ENCODE measurements at places on chromosomes 11 and 22. TPM values are rescaled to one million over a fixed set of nuclear protein-coding genes. Genes with fewer than 3 reads are reported as not detected.

The BEST1 gene
- not detected for total RNA-seq

GRCh38 chr11:35598254-35599125 lies 19.8 kb upstream of the FJX1 start:
- no peak overlapping the region for H3K4me3 ChIP-seq
- no peak for DNase-seq
- H3K27ac ChIP-seq = no peak overlapping the region

DNA sequence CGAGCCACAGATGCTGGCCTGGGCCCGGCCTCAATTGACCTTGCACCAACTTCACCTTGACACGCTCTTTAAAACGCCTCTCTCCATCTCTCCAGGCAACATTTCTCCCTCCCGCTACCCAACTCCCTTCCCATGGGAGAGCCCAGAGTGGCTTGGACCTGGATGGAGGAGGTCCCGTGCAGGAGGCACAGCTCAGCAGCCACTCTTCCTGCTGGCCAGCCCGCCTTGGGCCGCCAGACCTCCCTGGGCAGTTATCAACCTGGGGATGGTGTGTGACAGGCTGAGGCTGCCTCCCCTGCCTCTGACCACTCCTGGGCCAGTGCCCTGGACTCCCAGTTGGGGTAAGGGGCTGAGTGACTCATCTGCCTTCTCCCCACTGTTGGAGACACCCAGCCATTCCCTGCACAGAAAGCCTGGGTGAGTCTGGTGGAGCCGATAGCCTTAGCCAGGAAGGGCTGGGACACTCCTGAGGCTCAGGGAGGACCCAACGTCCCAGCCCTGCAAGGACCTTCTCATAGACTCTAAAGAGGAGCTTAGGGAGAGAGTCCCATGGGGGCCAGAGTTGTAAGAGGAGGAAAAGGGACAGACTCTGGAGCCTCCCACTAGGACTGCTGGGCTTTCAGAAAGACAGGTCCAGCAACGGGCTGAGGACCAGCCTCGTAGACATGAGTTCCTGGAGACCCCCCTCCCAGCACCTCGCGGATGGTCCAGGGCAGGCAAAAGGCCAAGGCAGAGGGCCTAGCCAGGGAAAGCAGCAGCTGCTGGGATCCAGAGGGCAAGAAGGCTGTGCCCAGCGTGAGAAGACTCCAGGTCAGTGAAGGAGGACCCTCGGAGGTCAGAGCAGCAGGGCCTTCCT lies 131.7 kb downstream of the CEP164 start:
- no peaks in the 10 kb centered on the region for H3K36me3 ChIP-seq
- peaks cover 7% of the 10 kb centered on the region for H3K27me3 ChIP-seq
- no peak overlapping the region for H3K27ac ChIP-seq
- no peak for DNase-seq

DNA sequence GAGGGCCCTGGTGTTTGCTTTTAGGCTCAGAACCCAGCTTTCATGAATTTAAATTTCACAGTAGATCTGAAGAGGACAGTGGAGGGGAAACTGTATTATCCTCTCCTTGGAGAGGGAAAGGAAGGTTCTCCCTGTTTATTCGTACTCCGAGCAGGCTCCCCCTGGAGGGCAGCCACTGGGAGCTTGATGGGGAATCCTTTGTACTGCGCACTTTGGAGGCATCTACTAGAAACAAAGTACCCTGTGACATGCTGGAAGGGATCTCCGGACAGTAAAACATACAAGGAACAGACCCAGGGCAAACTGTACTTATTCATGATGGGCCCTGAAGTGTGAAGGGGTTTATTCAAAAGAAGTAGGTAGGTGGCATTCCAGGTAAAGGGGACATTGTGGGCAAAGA lies 27.2 kb downstream of the NAV2 start:
- no peaks in the 10 kb centered on the region for H3K4me1 ChIP-seq
- H3K27ac ChIP-seq = no peak overlapping the region
- H3K27me3 ChIP-seq = peaks cover 9% of the 10 kb centered on the region
- H3K36me3 ChIP-seq = no peaks in the 10 kb centered on the region

The OR51D1 gene
- total RNA-seq = not detected

DNA sequence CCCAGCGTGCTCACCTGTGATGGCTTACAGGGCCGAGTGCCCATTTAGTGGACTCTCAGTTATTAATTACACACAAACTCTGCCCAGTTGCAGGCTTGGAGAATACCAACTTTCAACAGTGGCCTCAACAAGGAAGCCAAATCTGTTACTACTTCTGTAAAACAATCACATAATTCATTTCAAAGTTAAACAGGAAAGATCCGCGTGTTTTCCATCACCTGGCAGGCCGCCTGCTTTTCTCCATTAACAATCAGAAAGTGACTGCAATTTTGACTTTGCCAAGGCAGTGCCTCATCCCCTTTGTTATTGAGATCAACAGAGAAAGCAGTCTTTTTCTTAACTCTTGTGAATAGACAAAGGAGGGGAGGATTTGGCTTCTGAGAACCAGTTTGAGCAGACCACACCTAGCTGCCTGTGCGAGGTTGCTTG lies 77.7 kb downstream of the BARX2 start:
- no peaks in the 10 kb centered on the region for H3K36me3 ChIP-seq
- H3K27me3 ChIP-seq = no peaks in the 10 kb centered on the region
- H3K4me3 ChIP-seq = no peak overlapping the region
- DNase-seq = no peak
- H3K4me1 ChIP-seq = no peaks in the 10 kb centered on the region
- no peak overlapping the region for H3K27ac ChIP-seq

DNA sequence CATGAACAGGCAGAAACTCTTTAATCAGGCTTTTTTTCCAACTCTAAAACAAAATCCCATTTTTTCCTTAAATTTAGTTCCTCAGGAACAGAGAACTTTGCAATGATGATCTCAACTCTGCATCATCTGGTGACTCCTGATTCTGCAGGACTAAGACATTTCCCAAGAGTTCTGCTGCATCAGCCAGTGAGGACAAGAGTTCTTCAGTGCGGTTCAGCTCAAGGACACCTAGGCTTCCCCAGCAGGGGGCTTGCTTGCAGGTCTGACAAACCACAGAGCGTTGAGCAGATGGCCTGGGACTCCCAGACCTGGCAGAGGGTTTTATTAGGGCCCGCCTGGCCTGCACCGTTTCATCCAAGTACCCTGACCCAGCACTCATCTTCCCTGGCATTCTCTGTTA lies 6.4 kb downstream of the CDCA5 start:
- H3K4me1 ChIP-seq = peaks cover 56% of the 10 kb centered on the region
- H3K27ac ChIP-seq = no peak overlapping the region
- no peak for DNase-seq
- no peaks in the 10 kb centered on the region for H3K27me3 ChIP-seq
- peaks cover 61% of the 10 kb centered on the region for H3K36me3 ChIP-seq
- H3K4me3 ChIP-seq = no peak overlapping the region

GRCh38 chr22:47592791-47593190 lies 830.3 kb downstream of the TBC1D22A start:
- H3K27me3 ChIP-seq = no peaks in the 10 kb centered on the region
- H3K27ac ChIP-seq = no peak overlapping the region
- no peak for DNase-seq
- no peaks in the 10 kb centered on the region for H3K36me3 ChIP-seq
- no peak overlapping the region for H3K4me3 ChIP-seq
- H3K4me1 ChIP-seq = no peaks in the 10 kb centered on the region

DNA sequence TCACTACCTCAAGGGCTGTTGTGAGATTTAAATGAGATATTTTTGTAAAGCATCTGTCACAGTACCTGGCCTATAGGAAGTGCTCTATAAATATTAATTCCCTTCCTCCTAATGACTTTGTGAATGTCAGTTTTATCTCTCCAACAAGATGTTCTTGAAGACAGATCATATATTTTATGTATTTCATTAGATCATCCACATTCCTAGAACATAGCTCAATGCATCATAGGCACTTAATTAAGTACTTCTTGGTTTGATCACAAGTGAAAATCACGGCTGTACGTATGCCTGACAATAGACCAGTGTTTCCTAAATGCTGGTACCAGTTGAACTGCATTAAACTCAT lies 49.9 kb downstream of the RAB30 start:
- no peak for DNase-seq
- H3K4me1 ChIP-seq = peaks cover 28% of the 10 kb centered on the region
- no peaks in the 10 kb centered on the region for H3K27me3 ChIP-seq
- H3K4me3 ChIP-seq = no peak overlapping the region
- H3K27ac ChIP-seq = no peak overlapping the region
- peaks cover 5% of the 10 kb centered on the region for H3K36me3 ChIP-seq

DNA sequence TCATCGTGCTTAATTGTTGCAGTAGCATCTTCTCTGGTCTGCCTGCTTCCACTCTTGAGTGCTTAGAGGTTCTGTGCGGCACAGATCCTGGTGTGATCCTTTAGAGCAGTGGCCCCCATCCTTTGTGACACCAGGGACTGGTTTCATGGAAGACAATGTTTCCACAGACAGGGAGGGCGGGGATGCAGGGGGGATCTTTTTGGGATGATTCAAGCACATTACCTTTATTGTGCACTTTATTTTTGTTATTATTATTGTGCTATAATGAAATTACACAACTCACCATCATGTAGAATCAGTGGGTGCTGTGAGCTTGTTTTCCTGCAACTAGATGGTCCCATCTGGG lies 76.8 kb upstream of the SHANK2 start:
- DNase-seq = no peak
- H3K4me1 ChIP-seq = no peaks in the 10 kb centered on the region
- H3K27ac ChIP-seq = no peak overlapping the region
- H3K36me3 ChIP-seq = no peaks in the 10 kb centered on the region
- no peak overlapping the region for H3K4me3 ChIP-seq
- H3K27me3 ChIP-seq = no peaks in the 10 kb centered on the region

DNA sequence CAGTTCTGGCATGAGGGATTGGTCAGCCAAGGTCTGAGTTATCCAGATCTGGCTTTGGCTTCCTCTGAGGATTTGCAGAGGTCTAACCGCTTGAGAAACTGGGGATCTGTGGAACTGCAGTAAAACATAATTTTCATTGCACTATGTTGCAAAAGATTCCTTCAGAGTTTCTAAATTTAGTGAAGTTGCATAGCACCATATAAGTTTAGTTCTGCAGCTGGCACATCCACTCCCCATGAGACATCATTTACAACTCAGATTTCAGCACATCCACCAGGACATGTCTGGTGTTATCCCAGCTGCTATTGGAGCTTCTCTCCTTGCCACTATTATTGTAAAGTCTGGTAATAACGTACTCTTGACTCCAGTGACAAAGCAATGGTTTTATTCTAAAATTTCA lies 181.5 kb downstream of the CWF19L2 start:
- no peaks in the 10 kb centered on the region for H3K27me3 ChIP-seq
- no peak overlapping the region for H3K27ac ChIP-seq
- H3K4me1 ChIP-seq = no peaks in the 10 kb centered on the region
- no peak overlapping the region for H3K4me3 ChIP-seq
- no peak for DNase-seq

GRCh38 chr22:40666151-40666848 lies 13.0 kb upstream of the MCHR1 start:
- H3K27me3 ChIP-seq = no peaks in the 10 kb centered on the region
- no peak for DNase-seq
- H3K4me3 ChIP-seq = no peak overlapping the region
- H3K4me1 ChIP-seq = peaks cover 19% of the 10 kb centered on the region
- no peak overlapping the region for H3K27ac ChIP-seq

- no peaks in the 10 kb centered on the region for H3K4me1 ChIP-seq
- no peak for DNase-seq
- no peaks in the 10 kb centered on the region for H3K27me3 ChIP-seq
- no peak overlapping the region for H3K4me3 ChIP-seq
- H3K36me3 ChIP-seq = no peaks in the 10 kb centered on the region
Measured at GRCh38 chr11:2677127-2677526, 22.7 kb downstream of the KCNQ1OT1 start.

The OR5AK2 gene
- not detected for total RNA-seq

GRCh38 chr11:132864811-132865576 lies 667.3 kb downstream of the OPCML start:
- DNase-seq = no peak
- no peak overlapping the region for H3K4me3 ChIP-seq
- H3K36me3 ChIP-seq = no peaks in the 10 kb centered on the region
- H3K4me1 ChIP-seq = no peaks in the 10 kb centered on the region

GRCh38 chr11:45592636-45593035 lies 72.8 kb downstream of the CHST1 start:
- no peak for DNase-seq
- no peaks in the 10 kb centered on the region for H3K36me3 ChIP-seq
- H3K4me3 ChIP-seq = no peak overlapping the region
- no peaks in the 10 kb centered on the region for H3K27me3 ChIP-seq
- H3K4me1 ChIP-seq = no peaks in the 10 kb centered on the region

DNA sequence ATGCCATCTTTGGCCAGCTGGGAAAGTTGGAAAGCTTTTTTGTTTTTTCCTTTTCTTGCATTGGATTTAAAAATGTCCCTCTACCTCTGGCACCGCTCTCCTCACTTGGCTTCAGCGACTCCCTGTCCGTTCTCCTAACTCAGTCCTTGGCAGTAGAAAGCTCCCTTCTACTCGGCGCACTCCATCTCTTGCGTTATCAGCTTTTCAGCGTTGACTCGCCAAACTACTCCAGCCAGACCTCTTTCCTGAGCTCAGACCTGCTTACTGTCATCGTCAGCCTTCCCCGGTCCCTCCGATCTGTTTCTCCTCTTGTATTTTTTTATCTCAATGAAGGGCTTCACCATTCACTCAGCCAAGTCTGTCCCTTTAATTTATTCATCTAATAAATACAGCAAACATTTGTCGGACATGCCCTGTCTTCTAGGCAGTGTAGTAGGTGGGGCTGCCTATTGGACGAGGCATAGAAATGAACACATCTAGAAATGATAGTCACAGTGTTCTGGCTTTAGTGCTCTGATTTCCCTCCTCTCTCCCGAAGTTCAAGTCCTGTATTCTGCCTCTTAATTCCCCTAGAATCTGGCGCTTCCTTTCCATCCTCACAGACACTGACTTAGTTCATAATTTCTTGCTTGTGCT lies 839 bp downstream of the CEP164 start:
- H3K27ac ChIP-seq = no peak overlapping the region
- DNase-seq = peak; percentile 36

The PYGM gene
- 2.9 TPM for total RNA-seq

GRCh38 chr11:117345039-117345438 lies 17.4 kb downstream of the CEP164 start:
- H3K4me3 ChIP-seq = no peak overlapping the region
- no peak for DNase-seq
- no peaks in the 10 kb centered on the region for H3K27me3 ChIP-seq
- H3K36me3 ChIP-seq = peaks cover 23% of the 10 kb centered on the region
- H3K4me1 ChIP-seq = no peaks in the 10 kb centered on the region

- H3K4me3 ChIP-seq = no peak overlapping the region
- H3K4me1 ChIP-seq = no peaks in the 10 kb centered on the region
- peaks cover 2% of the 10 kb centered on the region for H3K27me3 ChIP-seq
- no peaks in the 10 kb centered on the region for H3K36me3 ChIP-seq
Measured at GRCh38 chr11:130523609-130524008, 75.2 kb downstream of the ADAMTS15 start.

The TMEM121B gene
- 0.11 TPM for total RNA-seq

The GRIA4 gene
- not detected for total RNA-seq

The OR51B2 gene
- not detected for total RNA-seq

Data from activated CD8-positive, alpha-beta T cell treated with anti-CD3 and anti-CD28 coated beads, Interleukin-2, amount 10 ng/mL, durations not matched to agents 7 days and 5 days (primary cell).